ENCODE measurements at places on chromosomes 13 and 19.

GRCh38 chr13:73334445-73334844, 275.6 kb downstream of the KLF5 start:
- no peak for DNase-seq

GRCh38 chr19:53808710-53809125, 15.4 kb downstream of the NLRP12 start:
- no peak for DNase-seq

GRCh38 chr13:99995104-99995588, 13.6 kb downstream of the ZIC2 start:
- no peak for DNase-seq

DNA sequence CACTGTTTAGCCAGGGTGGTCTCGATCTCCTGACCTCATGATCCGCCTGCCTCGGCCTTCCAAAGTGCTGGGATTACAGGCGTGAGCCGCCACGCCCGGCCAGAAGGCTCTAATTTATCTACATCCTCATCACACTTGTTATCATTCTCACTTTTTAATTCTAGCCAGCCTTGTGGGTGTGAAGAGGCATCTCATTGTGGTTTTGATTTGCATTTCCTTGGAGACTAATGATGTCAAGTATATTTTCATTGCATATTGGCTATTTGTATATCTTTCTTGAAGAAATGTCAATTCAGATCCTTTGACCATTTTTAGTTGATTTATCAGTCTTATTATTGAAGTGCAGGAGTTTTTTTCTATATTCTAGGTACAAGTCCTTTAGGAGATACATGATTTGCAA, 27.7 kb upstream of the HIF3A start:
- DNase-seq: no peak

GRCh38 chr19:30256496-30256850, 115.7 kb upstream of the ZNF536 start:
- DNase-seq: no peak

- no peak for DNase-seq
These were observed 3.5 kb downstream of the CIC start for GRCh38 chr19:42272535-42272897.

GRCh38 chr19:18427080-18427742, 8.0 kb downstream of the SSBP4 start:
- DNase-seq: no peak

GRCh38 chr13:27186295-27186694, 14.7 kb upstream of the USP12 start:
- no peak for DNase-seq

DNA sequence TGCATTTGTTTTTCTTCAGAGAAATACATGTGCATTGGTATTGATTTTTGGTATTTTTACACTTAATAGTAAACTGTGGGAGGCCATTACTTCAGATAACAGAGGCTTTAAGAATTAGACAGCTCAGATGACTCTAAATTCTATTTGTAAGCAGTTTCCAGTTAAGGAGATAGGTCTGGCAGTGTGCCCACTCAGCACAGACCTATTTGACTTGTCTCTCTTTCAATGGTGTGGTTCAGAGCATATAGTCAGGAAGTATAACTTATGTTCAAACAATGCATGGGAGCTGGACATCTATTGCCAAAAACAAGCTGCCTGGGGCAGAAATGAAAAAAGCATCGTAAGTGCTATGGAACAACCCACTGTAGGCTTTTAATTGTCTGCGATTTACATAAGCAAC, 370.7 kb downstream of the HS6ST3 start:
- DNase-seq: no peak

DNA sequence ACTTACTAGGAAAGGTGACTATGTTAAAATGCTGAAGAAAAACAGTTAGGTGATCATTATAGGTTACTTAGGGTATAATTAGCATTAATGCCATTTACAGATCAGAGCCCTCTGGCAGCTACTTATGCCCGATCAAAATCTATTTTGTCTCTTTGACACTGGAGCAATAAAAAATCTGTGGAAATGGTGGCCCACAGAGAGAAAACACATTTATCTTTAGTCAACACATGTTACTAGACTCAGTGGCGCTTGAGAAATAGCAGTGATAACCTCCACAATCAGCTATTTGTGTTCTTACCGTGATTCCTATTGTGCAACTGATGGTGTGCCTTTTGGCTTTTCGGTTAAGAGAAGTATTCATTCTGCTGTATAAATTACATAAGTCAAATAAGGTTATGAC, 1519.6 kb downstream of the PCDH9 start:
- DNase-seq: no peak

GRCh38 chr13:31862828-31863227, 123.5 kb downstream of the RXFP2 start:
- DNase-seq: no peak

GRCh38 chr13:110023729-110024644, 237.6 kb upstream of the IRS2 start:
- no peak for DNase-seq

GRCh38 chr13:30325668-30326067, 18.3 kb upstream of the KATNAL1 start:
- no peak for DNase-seq

GRCh38 chr19:4305257-4305612, 837 bp downstream of the FSD1 start:
- no peak for DNase-seq

DNA sequence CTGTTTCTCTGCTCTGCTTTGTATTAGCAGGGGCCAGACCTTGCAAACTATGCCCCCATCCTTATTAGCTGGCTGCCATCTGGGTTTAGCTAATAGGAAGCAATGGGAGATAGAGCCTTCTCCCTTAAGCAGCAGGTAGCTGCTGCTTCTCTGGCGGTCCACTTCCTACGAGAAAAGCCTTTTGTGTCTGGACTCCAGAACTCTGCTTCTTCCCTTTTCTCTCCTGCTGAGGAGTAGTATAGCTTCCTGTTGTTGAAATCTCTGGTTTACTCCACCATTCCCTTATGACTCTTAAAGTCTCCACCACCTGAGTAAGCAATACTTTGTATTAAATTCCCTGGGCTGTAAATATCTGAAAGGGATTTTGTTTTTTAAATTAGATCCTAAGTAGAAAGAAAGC, 147.1 kb downstream of the DNAJC15 start:
- no peak for DNase-seq

DNA sequence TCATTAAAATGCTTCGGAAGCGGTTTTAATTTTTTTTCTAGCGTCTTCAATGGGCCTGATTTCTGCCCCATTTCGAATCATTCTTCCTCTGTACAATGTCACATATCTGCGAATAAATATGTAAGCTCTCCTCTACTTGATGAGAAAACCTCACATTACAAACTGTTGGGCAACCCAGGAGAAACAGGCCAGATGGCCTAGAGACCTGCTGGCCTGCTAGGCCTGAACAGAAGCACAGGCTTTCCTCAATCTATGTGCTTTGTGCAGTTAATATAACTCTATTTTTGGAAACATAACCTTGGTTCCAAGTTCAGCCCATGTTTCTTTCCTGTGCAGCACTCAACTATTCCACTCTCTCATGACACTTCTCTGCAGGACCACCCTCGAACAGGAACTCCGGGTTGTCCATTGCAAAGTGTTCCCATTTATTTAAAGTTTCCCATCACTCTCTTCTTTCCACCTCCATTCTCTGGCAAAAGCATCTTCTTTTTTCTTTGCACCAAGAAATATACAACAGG, 42.0 kb downstream of the DCLK1 start:
- no peak for DNase-seq

GRCh38 chr19:40200341-40201099, 9.3 kb downstream of the MAP3K10 start:
- DNase-seq: no peak

- peak; percentile 85 for DNase-seq
These were observed at the start of gene DKKL1 for GRCh38 chr19:49363268-49364082. TSS of gene DKKL1 (plus strand) at chr19:49363877. CDS start at chr19:49363999, 122 bp downstream.

- no peak for DNase-seq
These were observed 38.0 kb downstream of the RCBTB2 start for GRCh38 chr13:48494874-48495273.

- no peak for DNase-seq
These were observed 4.9 kb upstream of the GIPC3 start for GRCh38 chr19:3580156-3580934.

DNA sequence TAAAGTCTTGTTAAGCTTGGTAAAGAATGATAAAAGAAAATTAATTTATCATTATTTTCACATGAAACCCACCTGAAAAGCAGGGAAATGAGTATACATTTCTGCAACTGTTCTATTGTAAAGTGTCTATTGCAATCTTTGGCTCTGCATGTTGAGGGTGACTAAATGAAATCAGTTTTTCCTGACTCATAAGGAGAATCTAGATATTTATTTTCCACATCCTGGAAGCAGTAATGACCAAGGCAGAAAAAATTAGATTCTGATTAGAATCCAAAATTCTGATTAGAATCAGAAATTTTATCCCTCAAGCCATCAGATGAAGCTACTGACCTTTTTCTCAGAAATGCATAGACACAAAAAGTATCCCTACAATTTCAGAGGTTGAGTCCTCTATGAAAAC, 178.4 kb downstream of the MYO16 start:
- DNase-seq: no peak

DNA sequence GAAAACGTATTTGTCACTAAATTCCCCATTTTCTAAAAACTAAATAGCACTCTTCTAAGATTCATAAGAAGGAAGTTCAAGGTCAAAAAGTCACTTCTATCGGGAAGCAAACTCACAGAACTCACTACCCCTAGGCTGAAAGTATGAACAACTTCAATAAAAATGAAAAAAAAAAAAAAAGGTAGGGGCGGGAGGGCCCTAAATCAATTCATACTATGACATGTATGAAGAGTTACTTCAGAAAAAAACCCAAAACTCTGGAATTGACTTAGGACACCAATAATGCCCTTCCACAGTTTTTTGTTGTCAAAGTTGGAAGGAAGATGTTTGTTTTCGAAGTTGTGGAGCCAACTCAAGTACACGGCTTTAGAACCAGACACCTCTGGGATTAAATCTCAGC, 1.1 kb downstream of the SUCLA2 start:
- no peak for DNase-seq

GRCh38 chr13:64075543-64076271, 2660.1 kb upstream of the PCDH20 start:
- no peak for DNase-seq

DNA sequence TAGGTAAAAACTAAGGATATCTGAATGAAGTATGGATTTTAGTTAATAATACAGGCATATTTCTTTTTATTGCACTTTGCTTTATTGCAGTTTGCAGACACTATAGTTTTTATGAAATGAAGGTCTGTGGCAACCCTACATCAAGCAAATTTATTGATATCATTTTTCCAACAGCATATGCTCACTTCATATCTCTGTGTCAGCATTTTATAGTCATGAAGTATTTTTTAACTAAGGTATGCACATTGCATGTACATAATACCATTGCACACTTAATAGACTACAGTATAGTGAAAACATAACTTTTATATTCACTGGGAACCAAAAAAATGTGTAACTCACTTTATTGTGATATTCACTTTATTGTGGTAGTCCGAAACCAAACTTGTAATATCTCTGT, 236.3 kb downstream of the SUCLA2 start:
- DNase-seq: no peak

- DNase-seq: no peak
These were observed 8.7 kb upstream of the ZNF492 start for GRCh38 chr19:22625266-22626035.

DNA sequence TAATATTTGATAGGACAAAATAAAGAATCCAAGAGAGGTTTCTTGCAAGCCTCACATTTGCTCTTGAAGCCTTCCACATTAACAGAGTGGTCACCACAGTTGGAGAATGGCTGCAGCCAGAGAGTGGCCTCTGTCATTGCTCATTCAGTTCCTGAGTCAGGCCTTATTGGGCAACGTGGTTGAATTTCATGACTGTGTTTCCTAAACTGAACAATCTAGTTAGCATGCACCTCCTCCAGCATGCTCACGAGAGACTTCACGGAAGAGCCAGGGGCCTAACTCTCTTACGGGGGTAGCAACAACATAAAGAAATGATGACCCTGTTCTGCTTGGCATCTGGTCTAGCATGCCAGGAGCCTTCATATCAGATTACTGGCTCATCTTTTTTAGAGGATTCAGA, 9.6 kb upstream of the UBL3 start:
- DNase-seq: no peak

DNA sequence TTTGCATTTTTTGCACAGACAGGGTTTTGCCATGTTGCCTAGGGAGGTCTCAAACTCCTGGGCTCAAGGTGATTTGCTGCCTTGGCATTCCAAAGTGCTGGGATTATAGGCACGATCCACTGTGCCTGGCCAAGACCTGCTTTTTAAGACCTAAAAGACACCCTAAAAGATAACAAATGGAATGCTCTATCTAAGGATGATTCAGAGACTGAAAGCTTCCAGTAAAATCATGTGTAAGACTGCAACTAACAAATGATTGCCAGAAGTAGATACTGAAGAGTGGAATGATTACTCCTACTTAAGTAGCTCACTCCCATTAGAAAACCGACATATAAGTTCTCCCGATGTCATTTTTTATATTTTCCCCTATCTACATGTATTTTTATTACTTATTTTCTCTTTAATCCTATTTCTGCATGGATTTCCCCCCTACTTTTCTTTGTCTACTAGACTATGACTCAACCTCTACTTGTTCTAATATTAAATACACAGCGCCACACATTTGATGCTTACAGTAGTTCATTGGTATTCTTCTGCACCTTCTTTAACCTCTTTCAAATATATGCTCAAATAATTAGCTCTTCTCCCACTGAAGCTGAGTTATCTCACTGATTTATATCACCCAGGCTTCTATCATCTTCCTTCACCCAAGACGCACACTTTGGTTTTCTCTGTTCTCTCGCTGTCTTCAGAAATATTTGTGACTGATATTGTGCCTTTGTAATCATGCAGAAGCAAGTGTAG, 32.2 kb upstream of the KLF12 start:
- no peak for DNase-seq

DNA sequence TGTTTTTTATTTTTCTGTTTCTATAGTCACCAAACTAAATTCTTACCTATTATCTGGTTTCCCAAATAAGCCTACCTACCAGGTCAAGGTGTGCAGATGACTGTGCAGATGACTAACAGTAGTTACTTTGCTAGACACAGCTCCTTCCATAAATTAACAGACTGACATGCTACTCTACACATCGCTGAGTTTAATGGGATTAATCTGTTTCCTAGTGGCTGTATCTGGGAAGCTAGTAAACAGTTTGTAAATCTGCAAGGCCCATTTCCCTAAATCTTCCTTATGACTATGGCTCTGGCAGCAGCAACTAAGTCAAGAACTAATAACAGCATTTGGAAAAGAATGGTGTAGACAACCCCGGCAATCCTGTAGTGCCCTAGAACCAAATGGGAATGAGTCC, 27.9 kb downstream of the MIPEP start:
- no peak for DNase-seq

DNA sequence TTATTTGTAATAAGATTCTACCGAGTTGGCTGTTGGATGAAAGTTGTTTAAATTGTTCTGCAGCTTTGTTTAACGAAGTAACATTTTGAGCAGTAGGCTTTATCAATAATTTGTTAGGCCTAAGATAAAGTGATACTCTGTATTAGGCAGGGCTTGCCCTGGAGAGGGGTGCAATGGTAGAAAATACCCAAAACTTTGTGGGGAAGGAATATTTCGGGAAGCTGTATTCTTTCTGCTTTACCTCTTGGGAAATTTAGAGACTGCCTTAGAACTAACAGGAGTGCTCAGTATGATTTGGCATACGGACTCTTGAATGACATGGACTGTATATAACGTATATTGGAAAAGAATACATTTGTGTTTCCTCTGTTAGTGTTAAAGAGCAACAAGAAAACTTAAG, 2.5 kb downstream of the PDS5B start:
- peak; percentile 9 for DNase-seq

- no peak for DNase-seq
These were observed 56.5 kb downstream of the DCLK1 start for GRCh38 chr13:36074659-36075058.

- no peak for DNase-seq
These were observed 154.8 kb downstream of the ABCC4 start for GRCh38 chr13:95146486-95146885.

GRCh38 chr19:47749326-47749725, 4.0 kb downstream of the NOP53 start:
- DNase-seq: no peak
